ENCODE measurements at places on chromosomes 13 and 19. TPM values are rescaled to one million over a fixed set of nuclear protein-coding genes. Genes with fewer than 3 reads are reported as not detected.

ZNF432 gene
- total RNA-seq, result 16.8 TPM

FFAR2 gene
- total RNA-seq, result not detected

CYP2S1 gene
- 0.73 TPM for total RNA-seq

CLIP3 gene
- total RNA-seq, result 3.8 TPM

MEDAG gene
- not detected for total RNA-seq

C19orf85 gene
- not detected for total RNA-seq

EPN1 gene
- total RNA-seq, result 58.2 TPM

TMEM221 gene
- total RNA-seq, result not detected

CCL25 gene
- 0.59 TPM for total RNA-seq

LGI4 gene
- 0.27 TPM for total RNA-seq
